Stromal cell of bone marrow (primary cell): ENCODE measurements at places on chromosomes 13 and 19.

DNA sequence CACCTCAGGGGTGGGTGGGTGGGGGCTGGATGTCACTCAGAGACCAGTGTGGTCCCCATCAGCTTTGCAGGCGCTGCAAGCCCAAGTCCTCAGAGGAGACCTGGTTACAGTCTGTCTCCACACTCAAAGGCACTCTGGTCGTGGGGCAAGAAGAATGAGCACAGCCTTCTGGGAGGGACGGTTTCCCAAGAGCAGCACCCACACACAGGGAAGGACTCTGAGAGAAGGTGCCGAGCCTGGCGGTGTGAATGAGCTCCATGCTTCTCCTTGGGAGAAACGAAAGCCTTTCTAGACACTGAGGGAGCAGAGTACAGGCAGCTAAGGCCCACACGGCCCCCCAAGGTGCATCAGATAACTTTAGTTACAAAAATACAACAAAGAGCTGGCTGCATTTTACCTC lies 473.6 kb downstream of the FOXO1 start:
- no peak for DNase-seq

GRCh38 chr19:51470966-51471365 lies 7.4 kb upstream of the CEACAM18 start:
- DNase-seq, result no peak

- no peak for DNase-seq
Observed at GRCh38 chr19:4061178-4061682, 5.5 kb downstream of the ZBTB7A start.

DNA sequence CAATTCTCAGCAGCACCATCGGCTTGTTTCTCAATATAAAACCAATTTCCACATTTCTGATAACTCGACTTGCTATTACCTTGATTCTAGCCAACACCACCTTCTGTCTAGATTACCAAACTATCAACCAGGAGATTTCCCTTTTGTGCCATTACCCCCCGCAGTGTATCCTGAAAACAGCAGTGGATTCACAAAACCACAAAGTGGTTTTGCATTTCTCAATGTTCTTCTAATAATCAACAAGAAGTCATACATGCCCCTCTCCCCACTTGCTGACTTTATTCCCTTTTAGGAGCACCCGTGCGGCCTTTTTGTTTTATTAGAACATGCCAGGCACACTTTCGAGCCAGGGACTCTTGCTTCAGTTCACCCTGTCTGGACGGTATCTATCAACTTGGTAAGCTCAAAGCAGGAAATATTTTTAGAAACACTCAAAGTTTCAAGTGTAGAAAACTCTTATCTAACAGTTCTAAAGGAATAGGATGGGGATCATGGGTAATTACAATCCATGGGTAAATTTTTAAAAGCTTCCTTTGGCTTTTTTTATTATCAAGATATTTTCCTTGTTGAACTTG lies 967.4 kb downstream of the EFNB2 start:
- DNase-seq, result no peak

DNA sequence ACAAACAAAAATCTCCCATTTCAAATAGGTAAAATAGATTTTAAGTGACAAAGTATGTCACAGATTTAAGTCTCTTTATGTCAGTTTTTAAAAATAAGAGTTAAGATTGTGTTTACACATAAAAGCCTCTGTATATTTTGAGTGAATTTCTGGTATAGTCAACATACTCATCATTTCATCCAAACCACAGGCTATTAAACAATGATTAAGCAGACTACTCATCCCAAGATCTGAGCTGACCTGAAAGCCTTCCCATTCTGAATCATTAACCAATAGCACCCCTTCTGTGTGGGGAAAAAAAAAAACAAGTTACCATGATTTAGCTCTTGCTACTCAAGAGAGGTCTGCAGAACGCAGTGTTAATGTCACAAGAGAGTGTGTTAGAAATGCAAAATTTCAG lies 284.4 kb upstream of the NBEA start:
- DNase-seq, result no peak

DNA sequence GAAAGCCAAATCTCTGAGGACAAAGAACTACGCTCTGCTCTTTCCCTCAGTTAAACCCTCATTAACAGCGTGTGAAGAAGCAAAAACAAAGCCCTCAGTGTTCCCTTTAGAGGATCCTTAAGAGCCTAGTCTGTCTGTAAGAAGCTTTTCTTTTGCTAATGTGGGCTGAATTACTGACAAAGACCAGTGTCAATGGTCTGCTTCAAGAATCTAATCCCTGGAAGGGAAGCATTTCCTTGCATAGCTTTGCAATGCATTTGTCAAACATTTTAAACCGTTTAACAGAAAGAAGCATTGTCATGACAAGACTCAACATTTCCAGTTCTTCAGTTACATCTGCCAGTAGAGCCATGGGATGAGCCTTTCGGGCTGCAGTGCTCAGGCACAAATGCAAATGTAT lies 64.9 kb downstream of the EDNRB start:
- no peak for DNase-seq

DNA sequence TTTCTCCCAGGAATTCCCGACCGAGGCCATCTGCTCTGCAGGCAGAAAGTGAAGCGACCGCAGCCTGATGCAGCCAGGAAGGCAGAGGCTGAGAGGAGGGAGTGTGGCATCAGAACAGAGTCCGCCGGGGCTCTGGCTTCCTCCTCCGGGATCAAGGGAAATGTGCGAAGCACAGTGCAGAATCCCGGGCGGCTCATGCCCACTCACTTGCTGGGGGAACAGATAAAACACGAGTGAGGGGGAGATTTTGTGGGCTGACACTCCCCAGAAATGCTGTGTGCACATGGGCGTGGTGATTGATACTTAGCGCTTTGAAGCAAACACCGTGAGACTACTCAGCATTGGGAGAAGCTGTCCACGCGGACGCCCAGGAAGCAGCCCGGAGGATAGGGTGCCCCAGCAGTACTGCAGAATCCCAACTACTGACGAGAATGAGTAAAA lies 75.3 kb upstream of the POMP start:
- no peak for DNase-seq

- DNase-seq, result peak; percentile 84
Observed at GRCh38 chr19:18650468-18651041, 13.7 kb downstream of the KLHL26 start.

GRCh38 chr19:9566729-9567128 lies 17.6 kb downstream of the ZNF121 start:
- no peak for DNase-seq

- no peak for DNase-seq
Observed at GRCh38 chr19:43380008-43380407, 26.5 kb downstream of the CD177 start.

- no peak for DNase-seq
Observed at GRCh38 chr19:28530406-28531035, 682.4 kb downstream of the UQCRFS1 start.

GRCh38 chr13:67645874-67646467 lies 415.8 kb upstream of the PCDH9 start:
- no peak for DNase-seq

- no peak for DNase-seq
Observed at GRCh38 chr13:52161181-52161646, 1.8 kb upstream of the NEK3 start.

- no peak for DNase-seq
Observed at GRCh38 chr13:45257638-45258333, 56.9 kb upstream of the KCTD4 start.

DNA sequence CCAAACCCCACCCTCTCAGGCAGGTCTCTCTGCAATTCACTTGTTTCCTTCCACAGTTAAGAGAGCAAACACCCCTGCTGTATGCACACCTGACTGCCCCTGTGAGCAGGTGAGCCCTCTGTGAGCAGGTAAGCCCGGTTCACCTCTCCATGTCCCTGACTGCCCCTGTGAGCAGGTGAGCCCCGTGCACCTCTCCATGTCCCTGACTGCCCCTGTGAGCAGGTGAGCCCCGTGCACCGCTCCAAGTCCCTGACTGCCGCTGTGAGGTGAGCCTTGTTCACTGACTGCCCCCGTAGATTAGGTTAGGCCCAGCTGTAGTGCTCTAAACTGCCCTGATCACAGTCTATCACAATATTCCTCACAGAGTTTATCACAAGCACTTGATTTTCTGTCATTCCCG lies 29.2 kb downstream of the TMTC4 start:
- no peak for DNase-seq

GRCh38 chr13:95530178-95530577 lies 22.3 kb upstream of the CLDN10 start:
- DNase-seq, result peak; percentile 74

DNA sequence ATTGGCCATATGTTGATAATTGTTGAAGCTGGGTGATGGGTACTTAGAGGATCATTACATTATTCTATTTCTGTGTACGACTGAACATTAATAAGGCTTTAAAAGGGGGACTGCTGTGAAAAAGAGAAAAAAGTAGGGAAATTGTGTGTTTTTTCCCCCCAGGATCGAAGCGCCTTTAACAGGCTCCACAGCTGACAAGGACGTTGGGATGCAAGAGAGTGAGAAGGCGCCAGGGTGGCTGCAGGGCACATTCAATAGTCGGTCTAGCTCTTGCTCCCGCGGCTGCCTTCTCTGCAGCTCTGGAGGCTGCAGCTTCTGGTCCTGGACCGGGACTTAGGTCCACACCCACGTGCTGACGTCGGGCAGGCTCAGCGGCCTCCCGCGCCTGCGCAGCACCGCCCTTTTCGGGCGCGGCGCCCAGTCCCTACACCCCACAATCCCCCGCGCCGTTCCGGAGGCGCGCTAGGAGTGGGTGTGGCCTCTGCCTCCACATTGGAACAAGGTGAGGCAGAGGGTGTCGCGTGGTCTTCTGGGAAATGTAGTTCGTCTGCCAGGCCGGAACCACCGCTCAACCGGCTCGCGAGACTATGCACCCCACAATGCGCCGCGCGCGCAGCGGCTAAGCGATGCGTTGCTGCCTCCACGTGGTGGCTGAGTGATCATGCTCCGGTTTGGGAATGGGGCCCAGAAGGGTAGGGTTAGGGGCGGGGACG lies 4.9 kb upstream of the LRFN3 start:
- peak; percentile 99 for DNase-seq
